AG04449 (cell line): ENCODE measurements at places on chromosomes 5 and 9.

- no peak for DNase-seq
Measured at GRCh38 chr5:156912869-156913268, 50.2 kb downstream of the TIMD4 start.

DNA sequence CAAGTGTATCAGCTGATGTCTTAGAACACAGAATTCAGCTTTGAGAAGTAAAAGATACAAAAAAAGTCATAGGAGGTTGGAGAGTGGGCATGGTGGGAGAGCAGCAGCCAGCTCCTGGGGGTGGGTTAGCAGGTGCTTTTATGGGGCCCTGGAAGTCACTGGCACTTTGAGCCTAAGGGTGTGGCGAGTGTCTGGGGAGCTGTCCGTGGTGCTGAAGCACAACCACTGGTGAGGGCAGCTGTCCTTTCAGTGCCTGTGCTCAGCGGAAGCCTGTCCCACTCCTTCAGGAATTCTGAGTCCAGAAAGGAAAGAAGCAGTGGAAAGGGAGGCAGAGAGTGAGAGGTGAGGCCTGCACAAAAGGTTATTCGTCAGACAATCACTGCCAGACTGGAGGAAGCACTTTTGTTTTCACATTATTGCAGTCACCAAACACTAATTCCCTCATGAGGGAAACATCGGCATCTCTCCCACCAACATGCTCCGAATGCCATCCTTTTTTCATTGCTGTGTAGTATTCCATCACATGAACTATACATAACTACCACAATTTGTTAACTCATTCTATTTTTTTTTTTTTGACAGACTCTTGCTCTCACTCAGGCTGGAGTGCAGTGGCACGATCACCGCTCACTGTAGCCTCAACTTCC is 59.4 kb upstream of the RAPGEF1 start:
- DNase-seq: no peak

DNA sequence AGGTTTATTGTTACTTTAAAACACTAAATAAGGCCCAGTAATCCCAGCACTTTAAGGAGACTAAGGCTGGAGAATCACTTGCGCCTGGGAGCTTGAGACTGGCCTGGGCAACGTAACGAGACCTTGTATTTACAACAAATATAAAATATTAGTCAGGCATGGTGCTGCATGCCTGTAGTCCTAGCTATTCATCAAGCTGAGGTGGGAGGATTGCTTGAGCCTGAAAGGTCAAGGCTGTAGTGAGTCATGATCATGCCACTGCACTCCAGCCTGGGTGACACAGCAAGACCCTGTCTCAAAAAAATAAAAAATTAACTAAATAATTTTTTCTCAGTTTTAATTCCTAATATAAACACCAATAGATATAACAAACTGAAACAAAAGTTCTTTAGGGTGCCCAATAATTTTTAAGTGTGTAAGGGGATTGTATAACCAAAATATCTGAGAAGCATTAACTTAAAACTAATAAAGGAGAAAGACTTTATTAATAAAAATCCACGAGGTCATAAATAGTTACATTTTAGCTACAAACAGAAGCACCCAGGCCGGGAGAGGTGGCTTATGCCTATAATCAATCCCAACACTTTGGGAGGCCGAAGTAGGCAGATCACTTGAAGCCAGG is 32.7 kb downstream of the FAM13B start:
- DNase-seq: no peak

- no peak for DNase-seq
Measured at GRCh38 chr9:123924727-123925126, 5.2 kb downstream of the DENND1A start.

DNA sequence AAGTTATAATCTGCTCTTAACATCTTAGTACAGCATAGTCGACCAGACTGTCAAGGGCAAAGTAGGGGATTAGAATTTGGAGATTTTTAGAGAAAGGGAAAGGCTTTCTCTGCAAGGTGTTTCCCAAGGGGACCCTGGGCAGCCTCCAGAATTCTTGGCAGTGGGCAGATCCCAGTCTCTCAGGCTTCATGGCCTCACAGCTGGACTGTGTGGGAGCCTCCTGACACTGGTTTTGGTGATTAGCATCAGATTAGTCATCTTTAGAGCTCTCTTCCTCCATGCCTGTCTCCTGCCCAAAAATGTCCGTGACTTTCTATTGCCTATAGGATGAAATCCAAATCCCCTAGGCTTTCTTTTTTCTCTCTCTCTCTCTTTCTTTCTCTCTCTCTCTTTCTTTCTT is 370.7 kb downstream of the ZSWIM6 start:
- no peak for DNase-seq

GRCh38 chr5:79974886-79975285 is 16.2 kb downstream of the MTX3 start:
- DNase-seq: no peak

GRCh38 chr5:82068723-82069122 is 96.9 kb downstream of the ATG10 start:
- DNase-seq: no peak

DNA sequence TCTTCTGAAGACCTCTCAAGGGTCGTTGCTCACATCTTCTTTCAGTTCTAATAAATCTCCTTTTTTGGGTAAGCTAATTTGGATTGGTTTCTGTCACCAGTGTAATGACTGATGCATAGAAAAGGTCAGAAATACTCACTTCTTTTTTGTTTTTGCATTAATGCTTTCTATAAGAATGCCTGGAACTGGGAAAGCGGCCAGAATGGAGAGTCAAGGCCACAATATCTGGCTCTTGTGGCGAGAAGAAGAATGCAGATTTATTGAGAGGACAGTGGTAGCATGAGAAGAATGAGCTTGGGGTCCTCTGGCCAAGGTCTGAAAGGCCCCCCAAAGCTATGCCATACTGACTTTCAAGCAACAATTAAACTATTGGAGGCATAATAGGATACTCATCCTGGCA is 88.0 kb upstream of the SLC12A2 start:
- DNase-seq: peak; percentile 40

- DNase-seq: no peak
Measured at GRCh38 chr5:115602591-115603125, 379 bp upstream of the TICAM2 start.

- no peak for DNase-seq
Measured at GRCh38 chr9:21121595-21122251, 19.9 kb downstream of the IFNW1 start.

DNA sequence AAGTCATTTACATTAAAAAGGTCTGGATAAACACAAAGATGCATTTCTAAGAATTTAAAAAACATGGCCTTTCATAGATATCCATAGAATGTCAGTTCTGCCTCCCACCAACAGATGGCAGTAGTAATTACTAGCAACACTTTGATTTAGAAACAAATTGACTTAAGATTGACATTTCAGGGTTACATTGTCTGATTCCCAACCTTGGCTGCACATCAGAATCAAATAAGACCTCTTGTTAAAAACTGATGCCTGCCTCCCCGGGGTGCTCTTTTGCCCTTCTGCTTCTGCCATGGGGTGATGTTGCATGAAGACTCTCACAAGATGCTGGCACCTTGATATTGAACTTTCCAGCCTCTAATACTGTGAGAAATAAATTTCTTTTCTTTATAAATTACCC is 146.2 kb upstream of the GPR151 start:
- DNase-seq: no peak

DNA sequence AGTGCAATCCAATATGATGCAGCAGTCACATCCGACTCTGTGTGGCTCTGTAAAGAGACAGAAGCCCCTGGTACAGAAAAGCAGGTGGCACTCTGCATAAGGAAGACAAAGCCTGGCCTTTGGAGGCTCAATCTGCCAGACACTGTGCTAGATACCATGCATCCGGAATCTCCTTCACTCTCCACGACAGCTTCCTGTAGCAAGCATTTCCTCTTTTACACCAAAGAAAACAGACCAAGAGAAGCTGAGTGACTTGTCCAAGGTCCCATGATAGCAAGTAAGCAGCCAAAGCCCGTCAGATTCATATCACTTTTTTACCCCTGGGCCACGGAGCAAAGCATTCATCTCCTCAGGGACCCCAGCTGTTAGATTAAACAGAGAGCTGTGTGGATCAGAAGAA is 64.2 kb upstream of the SMIM23 start:
- no peak for DNase-seq

DNA sequence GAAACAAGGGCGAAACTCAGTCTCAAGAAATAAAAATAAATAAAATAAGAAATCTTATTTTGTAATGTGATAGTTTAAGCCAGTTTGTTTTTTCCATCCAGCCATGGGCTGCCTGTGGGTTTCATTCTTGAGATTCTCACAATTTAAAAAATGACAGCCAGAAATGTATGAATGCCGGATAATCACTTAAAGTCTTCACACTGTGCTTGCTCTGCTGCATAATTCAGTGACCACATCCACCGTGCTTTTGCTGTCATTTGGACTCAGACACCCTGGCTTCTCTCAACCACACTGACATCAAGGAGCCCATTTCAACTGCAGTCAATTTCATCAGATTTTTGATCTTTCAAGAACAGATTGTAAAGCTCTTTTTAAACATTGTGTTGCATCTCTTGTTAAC is 61.0 kb upstream of the DAPK1 start:
- no peak for DNase-seq

- no peak for DNase-seq
Measured at GRCh38 chr5:150329038-150329437, 26.3 kb upstream of the ARSI start.

DNA sequence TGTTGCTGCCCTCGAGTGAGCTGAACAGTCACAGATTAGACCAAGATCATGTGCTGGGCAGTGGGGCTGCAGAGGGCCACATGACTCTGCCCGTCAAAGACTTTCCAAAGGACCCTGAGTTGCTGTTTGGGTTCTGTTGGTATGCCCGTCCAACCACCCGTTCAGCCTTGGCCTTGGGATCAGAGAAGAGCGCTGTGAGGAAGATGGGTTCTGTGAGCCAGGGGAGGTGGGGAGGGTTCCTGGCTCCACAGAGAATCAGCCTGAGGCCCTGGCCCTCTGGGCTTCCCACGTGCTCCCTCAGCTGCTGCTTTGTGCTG is 72.6 kb downstream of the RGS3 start:
- no peak for DNase-seq

DNA sequence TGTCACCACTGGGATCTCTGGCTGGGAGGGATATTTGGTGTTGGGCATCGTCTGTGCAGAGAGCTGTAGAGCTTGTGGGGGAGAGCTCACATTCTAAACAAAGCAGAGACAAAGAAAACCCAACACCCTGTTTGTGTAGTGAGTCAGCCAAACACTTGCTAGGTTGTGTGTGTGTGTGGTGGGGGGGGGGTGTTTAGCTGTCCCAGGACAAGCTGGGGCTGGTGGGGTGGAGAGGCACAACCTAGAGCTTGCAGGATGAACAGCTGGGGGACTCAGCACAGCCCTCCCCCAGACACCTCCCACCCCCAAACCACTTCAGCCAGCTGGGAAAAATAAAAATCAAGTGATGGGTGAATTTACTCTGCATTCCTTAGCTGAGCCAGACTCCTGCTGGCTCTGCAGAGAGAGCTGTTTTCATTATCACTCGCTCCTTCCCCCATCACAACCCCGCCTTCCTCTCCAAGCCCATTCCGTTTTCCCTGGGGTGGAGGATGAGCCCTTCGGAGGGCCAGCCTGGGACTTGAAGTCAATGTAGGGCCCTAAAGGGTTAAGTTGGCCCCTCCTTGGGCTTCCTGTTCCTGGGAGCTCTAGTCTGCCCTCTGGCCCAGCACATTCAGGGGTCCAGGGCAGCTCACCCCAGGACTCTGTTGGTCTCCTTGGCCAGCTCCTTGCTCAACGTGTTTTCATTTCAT is 2.6 kb downstream of the OLFML2A start:
- DNase-seq: peak; percentile 77

DNA sequence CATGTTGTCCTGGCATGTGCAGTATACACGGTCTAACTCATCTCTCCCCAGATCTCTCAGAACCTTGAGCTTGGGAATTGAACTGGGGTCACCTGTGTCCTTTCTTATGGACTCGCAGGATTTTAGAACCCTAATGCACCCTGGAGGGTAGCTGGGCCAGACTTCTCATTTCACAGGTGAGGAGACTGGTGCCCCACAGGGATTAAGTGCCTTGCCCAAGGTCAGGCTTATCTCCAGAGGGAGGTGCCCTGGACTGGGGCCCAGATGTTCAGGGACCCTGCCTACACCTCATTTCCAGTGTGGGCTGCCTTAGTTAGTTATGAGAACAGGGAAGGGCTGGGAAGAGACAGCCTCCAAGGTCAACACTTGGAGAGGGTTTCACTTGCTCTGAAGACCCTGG is 4.0 kb upstream of the NUP214 start:
- no peak for DNase-seq

GRCh38 chr9:108885643-108886348 is 23.7 kb downstream of the ACTL7A start:
- peak; percentile 23 for DNase-seq

- no peak for DNase-seq
Measured at GRCh38 chr5:141431286-141431685, 979 bp downstream of the PCDHGA12 start.

- no peak for DNase-seq
Measured at GRCh38 chr9:4584636-4585035, 77.5 kb upstream of the PLPP6 start.

- DNase-seq: no peak
Measured at GRCh38 chr9:80791836-80792235, 897.5 kb downstream of the TLE1 start.

DNA sequence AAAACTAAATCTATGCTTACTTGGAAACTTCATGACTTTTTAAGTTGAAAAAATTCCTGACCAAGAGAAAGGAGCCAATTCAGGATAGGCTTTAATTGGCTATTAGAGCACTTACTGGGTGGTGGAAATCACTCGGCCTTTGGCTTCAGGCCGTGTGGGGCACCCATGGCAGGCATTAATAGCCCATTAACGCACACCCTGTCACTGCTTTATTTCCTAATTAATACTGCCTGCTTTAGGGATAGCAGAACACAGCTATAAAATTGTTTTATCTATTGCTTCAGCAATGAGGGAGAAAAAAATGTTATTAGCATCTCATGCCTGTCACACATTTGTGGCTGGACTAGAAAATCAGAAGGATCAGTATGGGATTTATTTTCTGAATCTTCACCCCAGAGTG is 58.1 kb downstream of the PSAT1 start:
- no peak for DNase-seq

DNA sequence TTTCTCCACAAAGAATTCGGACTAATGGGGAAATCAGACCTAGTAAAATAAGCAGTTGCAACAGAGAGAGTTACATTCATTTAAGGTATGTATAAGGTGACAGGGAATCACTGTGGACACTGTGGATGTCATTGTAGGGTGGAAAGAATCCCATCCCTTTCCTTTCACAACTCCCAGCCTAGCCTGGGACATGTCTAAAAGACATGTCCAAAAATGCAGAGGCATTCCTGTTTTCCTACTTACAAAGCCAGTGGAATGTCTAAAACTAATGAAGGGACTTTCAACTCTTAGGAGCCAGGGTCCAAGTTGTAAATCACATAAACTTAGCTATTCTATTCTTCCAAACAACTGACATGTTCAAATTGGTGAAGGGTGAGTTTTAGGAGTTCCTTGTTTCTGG is 511.0 kb downstream of the PRELID2 start:
- no peak for DNase-seq

- no peak for DNase-seq
Measured at GRCh38 chr5:122649080-122649479, 125.8 kb upstream of the SNX2 start.

GRCh38 chr5:148090773-148091250 is 27.0 kb downstream of the SPINK5 start:
- no peak for DNase-seq
